Umbilical cord (tissue), 2 donors: ENCODE measurements at places on chromosomes 5 and 9.

- DNase-seq = no peak
Observed at GRCh38 chr9:127451608-127451857, 223 bp downstream of the LRSAM1 start.

- no peak for DNase-seq
Observed at GRCh38 chr5:109006129-109006528, 258.4 kb downstream of the FER start.

- no peak for DNase-seq
Observed at GRCh38 chr9:20462410-20462809, 159.9 kb downstream of the MLLT3 start.

- DNase-seq = no peak
Observed at GRCh38 chr5:147616421-147616820, 106.6 kb upstream of the DPYSL3 start.

DNA sequence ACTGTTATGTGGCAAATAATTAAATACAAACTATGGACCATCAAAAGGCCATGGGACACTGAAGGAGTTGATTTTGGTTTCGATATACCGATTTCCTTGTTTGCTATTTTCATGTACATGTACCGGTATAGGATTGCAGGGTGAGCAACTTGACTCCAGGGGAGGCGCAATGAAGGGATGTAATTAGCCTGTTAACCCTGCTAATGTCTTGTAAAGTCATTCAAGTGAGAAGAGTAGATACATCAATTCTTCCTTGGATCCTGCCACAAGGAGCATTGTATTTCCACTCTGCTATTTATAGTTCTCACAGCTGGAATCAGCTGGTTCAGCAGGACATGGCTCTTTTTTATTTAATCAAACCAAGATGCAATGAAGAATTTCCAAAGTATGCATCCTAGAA is 102.0 kb downstream of the STK32A start:
- DNase-seq = no peak

GRCh38 chr9:115165233-115165632 is 47.3 kb upstream of the TNC start:
- no peak for DNase-seq

GRCh38 chr5:170565072-170565471 is 61.3 kb downstream of the KCNIP1 start:
- DNase-seq = no peak

GRCh38 chr5:107184871-107185270 is 485.9 kb downstream of the EFNA5 start:
- DNase-seq = no peak

- no peak for DNase-seq
Observed at GRCh38 chr5:16005225-16005624, 174.4 kb downstream of the MARCHF11 start.

DNA sequence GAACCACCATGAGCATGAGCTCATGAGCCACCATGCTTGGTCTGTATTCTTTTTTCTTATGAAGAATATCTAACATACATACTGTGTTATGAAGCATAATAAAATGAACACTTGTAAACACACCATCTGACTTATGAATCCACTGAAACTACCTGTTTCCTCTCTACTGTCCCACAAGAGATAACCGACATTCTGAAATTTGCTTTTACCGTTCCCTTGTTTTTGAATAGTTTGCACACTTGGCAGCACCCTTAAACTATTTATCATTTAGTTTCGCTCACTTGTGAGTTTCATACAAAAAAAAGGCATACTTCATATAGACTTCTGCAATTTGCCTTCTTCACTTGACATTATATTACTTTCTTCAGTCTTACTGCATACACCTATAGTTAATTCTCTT is 8.9 kb downstream of the LARS1 start:
- no peak for DNase-seq

- DNase-seq = no peak
Observed at GRCh38 chr5:66894480-66895240, 298.5 kb downstream of the MAST4 start.

GRCh38 chr5:570446-570845 is 41.7 kb upstream of the CEP72 start:
- no peak for DNase-seq

DNA sequence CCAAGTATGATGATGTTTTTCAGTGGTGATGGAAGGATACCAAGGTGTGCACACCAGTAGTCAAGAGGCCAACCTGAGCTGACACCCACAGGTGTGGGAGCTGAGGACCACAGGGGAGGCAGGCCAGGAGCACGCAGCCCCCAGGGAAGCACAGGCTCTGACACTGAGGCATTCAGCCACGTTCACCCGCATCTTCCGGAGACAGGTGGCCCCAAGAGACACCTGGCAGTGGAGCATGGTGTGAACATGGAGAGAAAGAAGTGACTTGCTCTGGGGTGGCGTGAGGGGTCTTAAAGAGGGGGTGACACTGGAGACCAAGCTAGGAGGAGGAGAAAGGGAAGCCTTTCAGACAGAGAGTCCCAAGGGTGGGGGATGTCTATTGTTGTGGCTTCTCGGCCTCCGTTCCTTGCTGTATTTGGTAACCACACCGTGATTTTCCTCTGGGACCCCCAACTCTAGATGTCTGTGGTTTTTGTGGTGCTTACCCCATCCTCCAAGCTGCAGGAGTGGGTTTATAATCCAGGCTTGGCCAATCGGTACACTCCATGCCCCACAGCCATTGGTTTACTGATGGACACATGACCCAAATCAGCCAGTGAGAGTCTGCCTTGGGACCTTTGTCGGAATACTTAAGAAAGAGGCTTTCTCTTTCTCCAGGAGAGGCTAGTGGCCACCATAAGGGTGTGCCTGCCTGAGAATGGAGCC is 84.6 kb downstream of the HRH2 start:
- no peak for DNase-seq

DNA sequence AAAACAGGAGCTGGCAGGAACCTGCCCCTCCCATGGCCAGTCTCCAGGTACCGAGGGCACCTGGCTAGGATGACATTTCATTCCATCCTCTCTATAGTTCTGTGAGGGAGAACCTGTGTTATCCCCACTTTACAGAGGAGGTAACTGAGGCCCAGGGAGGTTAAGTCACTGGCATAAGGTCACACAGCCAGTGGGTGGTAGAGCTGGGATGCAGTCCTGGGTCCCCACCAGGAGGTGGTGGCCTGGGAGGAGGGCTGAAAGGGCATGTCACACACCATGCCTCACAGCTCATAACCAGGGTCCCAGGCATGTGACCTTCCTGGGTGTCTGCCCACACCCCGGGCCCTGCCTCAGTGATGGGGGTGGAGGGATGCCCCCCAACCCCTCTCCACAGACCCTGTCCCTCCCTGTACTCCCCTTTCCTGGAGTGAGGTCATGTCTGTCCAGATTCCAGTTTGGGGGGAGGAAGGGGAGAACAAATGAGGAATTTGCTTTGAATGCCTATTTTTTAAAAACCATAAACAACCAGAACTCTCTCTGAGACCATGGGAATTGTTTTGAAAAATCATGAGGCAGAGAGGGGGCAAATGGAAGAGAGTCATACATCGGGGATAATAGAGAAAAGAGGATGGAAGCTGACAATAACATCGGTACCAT is 77.7 kb upstream of the STXBP1 start:
- DNase-seq = no peak

DNA sequence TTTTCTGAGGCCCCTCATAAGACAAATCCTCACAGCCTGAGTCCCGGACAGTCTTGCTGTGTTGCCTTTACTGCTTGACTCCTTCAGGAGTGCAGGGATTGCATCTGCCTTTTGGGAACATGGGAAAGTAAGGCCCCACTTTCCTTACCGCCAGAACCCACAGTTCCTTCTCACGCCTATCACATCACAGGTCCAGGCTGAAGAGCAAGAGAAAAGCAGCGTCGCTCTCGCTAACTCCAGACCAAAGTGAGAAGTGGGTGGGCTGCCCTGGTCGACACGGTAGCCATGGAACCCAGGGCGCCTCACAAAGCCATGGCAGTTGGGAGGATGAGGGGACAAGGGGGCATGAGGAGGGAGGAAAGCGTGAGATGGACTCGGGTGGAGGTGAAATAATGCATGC is 7.9 kb upstream of the ZDHHC11 start:
- no peak for DNase-seq

- peak; percentile 97 for DNase-seq
Observed at GRCh38 chr5:16143361-16144049, 36.1 kb downstream of the MARCHF11 start.

GRCh38 chr9:17229945-17230560 is 95.2 kb downstream of the CNTLN start:
- DNase-seq = no peak

GRCh38 chr5:82205005-82205404 is 73.1 kb downstream of the RPS23 start:
- no peak for DNase-seq

DNA sequence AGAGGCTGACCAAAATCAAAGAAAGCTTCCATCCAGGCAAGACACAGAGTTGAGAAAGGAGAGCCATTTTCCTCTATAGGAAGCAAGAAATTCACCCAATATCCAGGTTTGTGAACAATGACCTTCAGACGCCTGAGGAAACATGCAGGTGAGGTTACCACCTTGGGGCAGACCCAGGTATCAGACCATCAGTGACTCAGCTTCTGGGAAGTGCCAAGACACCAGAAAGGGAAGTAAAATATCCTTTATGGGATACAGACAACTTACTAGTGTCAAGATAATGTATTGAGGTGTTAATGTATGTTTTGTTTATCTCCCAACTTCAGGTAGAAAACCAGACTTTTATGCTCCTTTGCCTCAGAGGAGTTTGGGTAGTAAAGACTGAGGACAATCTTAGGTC is 2.2 kb upstream of the DTWD2 start:
- DNase-seq = no peak

DNA sequence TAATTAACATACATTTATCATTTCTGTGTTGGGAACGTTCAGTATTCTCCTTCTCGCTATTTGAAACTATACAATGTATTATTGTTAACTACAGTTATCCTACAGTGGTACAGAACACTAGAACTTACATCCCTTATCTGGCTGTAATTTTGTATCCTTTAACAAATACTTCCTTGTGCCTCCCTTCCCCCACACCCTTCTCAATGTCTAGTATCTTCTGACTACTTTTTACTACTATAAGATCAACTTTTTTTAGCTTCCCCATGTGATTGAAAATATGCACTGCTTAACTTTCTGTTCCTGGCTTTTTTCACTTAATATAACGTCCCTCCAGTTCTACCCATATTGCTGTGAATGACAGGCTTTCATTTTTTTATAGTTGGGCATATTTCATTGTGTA is 253.5 kb downstream of the RAB3C start:
- no peak for DNase-seq

- DNase-seq = no peak
Observed at GRCh38 chr9:121713400-121714070, 62.1 kb downstream of the DAB2IP start.

DNA sequence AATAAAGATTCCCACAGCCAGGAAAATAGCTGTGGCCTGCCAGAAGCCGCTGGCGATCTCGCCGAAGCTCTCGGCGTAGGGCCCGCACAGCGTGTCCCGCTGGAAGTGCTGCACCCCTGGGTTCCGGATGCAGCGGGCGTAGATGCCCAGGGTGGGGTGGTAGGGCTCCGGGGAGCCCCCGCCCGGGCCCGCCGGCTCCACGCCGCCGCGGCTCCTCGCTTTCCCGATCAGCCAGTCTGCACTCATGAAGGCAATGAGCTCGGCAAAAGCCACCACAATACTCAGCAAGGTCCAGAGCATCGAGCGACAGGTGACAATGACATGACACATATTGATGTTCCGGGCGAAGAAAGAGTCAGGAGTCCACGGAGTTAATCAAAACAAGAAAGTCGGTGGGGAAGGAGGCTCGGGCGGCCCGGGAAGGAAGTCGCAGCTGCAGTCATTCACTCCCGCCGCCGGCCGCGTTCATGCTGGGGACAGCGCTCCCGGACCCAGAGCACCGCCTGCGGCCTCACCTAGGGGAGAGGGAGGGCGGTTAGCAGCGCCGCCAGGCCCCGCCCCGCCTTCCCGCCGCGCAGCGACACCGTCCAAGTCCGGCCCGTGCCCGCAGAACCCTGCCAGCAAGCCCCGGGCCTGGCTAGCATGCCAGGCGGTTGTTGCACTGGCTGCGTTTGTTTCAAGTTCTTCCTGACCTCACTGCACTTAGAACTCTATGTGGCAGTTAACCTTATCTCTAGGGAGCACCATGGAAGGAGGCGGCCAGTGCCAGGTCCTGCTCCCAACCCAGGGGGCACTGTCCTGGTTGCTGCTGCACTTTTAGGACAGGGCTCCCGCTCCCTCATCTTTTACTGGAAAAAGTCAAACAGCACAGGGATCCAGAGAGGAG is 138.4 kb downstream of the LHFPL2 start:
- peak; percentile 47 for DNase-seq

DNA sequence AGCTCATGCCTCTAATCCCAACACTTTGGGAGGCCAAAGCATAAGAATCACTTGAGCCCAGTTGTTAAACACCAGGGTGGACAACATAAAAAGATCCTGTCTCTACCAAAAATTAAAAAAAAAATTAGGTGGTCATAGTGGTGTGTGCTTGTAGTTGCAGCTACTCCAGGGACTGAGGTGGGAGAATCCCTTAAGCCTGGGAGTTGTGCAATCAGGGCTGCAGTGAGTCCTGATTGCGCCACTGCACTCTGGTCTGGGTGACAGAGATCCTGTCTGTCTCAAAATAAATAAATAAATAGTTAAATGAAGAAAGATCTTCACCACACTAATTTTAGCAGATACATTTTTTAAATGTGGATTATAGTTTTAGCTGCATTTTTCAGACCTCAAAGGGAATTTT is 433.2 kb downstream of the MAT2B start:
- DNase-seq = no peak

GRCh38 chr5:141517312-141517711 is 28.4 kb downstream of the PCDHGC5 start:
- no peak for DNase-seq

DNA sequence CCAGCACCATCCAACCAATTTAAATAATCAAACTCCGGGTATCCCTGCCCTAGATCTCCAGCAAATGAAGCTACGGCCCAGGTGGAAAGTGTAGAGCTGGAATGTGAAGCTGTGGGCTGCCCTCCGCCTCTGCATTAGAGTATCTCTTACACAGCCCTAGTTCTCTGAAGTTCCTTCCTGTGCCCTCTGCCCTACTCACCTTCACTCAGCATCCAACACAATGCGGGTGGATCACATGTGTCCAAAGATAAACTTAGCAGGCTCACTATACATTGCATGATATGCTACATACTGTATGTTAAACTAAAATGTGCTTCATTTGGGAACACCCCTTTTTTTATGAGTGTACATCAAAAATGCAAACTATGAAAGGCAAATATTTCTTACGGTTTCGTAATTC is 70.0 kb upstream of the RAD23B start:
- peak; percentile 10 for DNase-seq
